ENCODE measurements at places on chromosomes 7 and 10. TPM values are rescaled to one million over a fixed set of nuclear protein-coding genes. Genes with fewer than 3 reads are reported as not detected.

ACSL5 gene
- not detected for total RNA-seq

LRRC17 gene
- total RNA-seq: 9.7 TPM

ATRNL1 gene
- total RNA-seq: 14.1 TPM

TAS2R41 gene
- total RNA-seq: not detected

TRIM50 gene
- not detected for total RNA-seq

ANKRD30A gene
- not detected for total RNA-seq

CCL24 gene
- total RNA-seq: not detected

C7orf57 gene
- not detected for total RNA-seq

KLLN gene
- total RNA-seq: 1.8 TPM

SUGCT gene
- 21.4 TPM for total RNA-seq

PTN gene
- total RNA-seq: 183 TPM

LRRC4 gene
- total RNA-seq: 9.3 TPM

DHX32 gene
- total RNA-seq: 66.7 TPM
